OCI-M1 (cell line): ENCODE measurements at places on chromosomes 3 and 15.

GRCh38 chr3:184135149-184135910, at the start of gene EIF2B5:
Gene EIF2B5 (plus strand): TSS chr3:184135358. CDS start chr3:184135386, 28 bp downstream.
- DNase-seq: peak; percentile 90

GRCh38 chr3:190239325-190239724, 82.9 kb downstream of the CLDN1 start:
- DNase-seq: no peak

- no peak for DNase-seq
These were observed 184.8 kb downstream of the SHQ1 start for GRCh38 chr3:72663429-72663828.

- no peak for DNase-seq
These were observed 94.1 kb downstream of the VGLL4 start for GRCh38 chr3:11549580-11550140.

GRCh38 chr15:84949845-84950569, 31.6 kb upstream of the PDE8A start:
- DNase-seq: no peak

GRCh38 chr15:67611370-67612369, 69.2 kb downstream of the MAP2K5 start:
- peak; percentile 77 for DNase-seq
